ENCODE measurements at places on chromosomes 2 and 18.

GRCh38 chr2:42918671-42919318, 126.4 kb upstream of the HAAO start:
- no peak for DNase-seq

GRCh38 chr18:34153711-34154110, 71.0 kb downstream of the NOL4 start:
- DNase-seq: peak; percentile 13

DNA sequence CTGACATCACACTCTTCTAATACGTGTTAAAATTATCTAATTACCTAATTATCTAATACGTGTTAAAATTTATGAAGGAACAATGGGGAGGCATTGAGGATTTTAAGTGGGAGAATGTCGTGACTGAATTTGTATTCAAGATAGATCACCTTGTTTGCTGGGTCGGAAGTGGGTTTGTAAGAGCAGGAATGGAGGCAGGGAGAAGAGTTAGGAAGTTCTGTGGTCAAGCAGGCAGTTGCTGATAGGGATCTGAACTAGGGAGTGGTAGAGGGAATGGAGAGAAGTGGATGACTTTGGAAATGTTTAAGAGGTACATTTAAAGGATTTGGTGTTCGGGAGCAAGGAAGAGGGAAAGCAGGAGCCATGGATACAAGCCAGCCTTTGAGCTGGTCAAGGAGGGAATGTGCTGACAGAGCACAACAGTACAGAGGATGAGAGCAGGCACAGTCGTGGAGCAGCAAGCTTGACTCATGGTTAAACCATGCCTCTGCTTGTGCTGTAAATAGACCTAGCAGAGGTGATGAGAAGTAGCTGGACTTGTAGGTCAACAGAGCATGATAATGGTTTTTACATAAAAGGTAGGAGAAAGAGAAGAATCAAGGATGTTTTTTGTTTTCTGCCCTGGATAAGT, 16.2 kb downstream of the IL18RAP start:
- DNase-seq: no peak

DNA sequence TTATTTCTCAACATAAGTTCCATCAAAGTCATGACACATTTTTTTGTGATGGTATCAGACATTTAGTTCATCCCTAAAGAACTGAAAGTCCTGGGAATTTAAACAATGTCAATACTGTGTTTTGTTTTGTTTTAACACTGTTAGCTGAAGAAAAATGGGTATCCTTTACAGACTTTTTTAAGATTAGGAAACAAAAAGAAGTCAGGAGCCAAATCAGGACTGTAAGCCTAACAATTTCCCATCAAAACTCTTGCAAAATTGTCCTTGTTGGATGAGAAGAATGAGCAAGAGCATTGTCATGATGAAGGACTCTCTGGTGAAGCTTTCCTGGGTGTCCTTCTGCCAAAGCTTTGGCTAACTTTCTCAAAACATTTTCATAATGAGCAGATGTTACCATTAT, 69.4 kb downstream of the SRD5A2 start:
- DNase-seq: no peak

GRCh38 chr2:191622374-191623320, 55.3 kb upstream of the NABP1 start:
- DNase-seq: no peak

- no peak for DNase-seq
These were observed 68.7 kb upstream of the LYPD6 start for GRCh38 chr2:149261692-149262091.

- DNase-seq: peak; percentile 49
These were observed 122.5 kb downstream of the FOXI3 start for GRCh38 chr2:88329815-88330603.

DNA sequence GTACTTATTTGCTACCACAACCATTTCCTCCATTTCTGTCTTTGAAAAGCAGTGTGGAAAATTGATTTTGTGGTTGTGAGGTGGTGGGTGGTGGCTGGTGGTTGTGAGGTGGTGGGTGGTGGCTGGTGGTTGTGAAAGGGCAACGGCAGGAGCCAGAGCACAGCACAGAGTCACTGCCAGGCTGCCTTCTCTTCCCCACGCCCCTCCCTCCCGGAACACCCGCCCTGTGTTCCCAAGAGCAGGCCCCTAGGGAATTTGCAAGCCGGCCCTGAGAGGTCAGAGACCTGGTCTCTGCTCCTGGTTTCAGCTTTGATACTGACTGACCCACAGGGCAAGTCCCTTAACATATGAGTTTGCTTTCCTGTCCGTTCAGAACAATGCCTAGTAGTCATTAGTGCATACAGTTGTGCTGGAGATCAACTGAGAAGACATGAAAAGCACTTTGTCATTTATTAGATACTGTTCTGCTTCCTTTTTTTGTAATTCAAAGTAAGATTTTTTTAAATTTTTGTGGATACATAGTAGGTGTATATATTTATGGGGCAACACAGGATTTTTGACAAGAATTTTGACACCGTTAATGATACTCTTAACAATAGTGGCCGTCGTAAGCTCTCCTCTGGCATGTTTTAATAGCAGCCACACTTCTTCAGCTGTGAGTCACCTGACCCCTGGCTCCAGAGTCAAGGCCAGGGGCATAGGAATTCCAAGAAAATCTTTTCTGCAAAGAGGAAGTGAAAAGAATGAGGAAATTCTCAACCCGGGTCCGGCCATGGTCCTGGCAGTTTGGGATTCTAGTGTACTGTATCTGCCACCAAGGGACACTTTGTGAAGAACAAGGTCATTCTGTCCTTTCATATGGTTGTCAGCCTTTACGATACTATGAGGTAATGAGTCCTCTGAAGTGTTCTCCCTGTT, 53.2 kb downstream of the ITGA6 start:
- no peak for DNase-seq

DNA sequence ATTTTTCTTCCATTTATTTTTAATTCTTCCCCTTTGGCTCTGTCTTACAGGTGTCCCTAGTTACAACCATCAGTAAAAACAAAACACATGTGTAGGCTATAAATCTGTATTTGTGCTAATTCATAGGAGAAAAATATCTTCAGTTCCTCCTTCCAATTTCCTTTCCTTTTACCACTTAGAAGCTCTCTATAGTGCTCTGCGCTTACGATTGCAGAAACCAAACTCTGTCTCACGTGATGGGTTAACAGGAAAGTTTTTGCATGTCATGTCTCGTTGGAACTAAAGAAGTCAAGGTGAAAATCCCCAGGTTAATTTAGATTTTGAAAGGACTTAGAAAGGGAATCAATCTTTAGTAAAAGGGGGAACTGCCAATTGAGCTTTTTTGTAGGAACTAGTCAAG, 1390.5 kb upstream of the ZEB2 start:
- DNase-seq: peak; percentile 4

GRCh38 chr2:85114586-85115330, 18.4 kb upstream of the TCF7L1 start:
- DNase-seq: no peak

DNA sequence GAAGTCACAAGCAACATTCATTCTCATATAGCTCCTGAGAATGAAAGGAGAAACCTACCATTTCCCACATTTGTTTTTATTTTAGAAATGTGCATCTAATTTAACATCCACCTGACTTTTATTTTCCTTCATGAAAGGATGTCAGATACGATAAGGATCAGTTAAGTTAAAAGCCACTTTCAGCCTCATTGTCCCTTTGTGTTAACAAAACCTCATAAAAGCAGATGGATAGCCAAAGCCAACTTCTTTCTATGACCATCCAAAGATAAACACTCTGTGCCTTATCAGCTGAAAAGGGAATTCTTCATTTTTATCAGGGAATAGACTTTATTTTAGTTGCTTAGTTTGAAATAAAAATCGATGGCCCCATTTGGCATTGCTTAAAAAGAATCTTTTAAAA, 25.7 kb upstream of the RIT2 start:
- no peak for DNase-seq

GRCh38 chr18:6310714-6311113, 104.0 kb downstream of the L3MBTL4 start:
- DNase-seq: no peak

GRCh38 chr18:39660141-39660540, 2094.5 kb upstream of the CELF4 start:
- no peak for DNase-seq

GRCh38 chr2:142291969-142292368, 161.2 kb upstream of the LRP1B start:
- no peak for DNase-seq

GRCh38 chr18:63447066-63447465, 24.8 kb upstream of the VPS4B start:
- no peak for DNase-seq

GRCh38 chr2:226618875-226619605, 180.6 kb downstream of the IRS1 start:
- DNase-seq: no peak

- DNase-seq: no peak
These were observed 14.7 kb upstream of the EML6 start for GRCh38 chr2:54708584-54709335.

DNA sequence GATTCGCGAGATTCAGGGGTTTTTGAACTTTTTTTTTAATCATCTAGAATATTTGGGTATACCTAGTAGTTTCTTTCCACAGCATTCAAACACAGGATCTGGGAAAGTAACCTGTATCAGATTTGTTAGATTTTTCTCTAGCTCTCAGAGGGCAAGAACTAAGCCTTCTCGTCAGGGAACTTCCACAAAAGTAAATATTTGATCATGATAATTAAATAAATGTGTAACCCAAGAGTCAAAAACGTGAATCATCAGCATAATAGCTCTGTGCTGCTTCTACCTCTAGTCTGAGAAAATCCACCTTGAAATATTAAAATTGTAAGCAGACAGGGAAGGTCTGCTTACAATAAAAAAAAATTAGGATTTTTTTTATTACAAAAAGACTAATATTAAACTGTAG, 225.7 kb upstream of the SPOPL start:
- DNase-seq: no peak

DNA sequence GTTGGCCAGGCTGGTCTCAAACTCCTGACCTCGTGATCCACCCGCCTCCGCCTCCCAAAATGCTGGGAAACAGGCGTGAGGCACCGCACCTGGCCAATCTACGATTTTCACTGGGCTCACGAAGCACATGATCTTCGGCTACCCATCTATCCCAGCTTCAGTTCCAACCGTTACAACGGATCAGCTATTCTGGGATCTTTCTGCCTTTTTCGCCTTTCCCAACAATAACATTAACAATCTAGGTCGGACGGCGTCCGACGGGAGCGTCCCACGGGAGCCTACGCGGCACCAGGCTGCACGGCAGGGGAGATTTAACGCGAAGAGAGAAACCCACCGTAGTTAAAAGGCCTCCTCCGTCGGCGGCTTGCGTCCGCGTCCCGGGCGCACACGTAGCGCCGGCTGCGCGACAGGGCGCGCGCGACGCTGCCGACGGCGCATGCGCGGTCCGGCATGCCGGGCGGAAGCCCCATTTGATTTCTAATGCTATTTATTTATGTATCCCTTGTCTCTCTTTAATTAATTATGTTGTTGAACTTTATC, at the start of gene MSL3B:
MSL3B (minus strand) TSS at position 394 of the 540 bp plus-strand sequence.
- no peak for DNase-seq

DNA sequence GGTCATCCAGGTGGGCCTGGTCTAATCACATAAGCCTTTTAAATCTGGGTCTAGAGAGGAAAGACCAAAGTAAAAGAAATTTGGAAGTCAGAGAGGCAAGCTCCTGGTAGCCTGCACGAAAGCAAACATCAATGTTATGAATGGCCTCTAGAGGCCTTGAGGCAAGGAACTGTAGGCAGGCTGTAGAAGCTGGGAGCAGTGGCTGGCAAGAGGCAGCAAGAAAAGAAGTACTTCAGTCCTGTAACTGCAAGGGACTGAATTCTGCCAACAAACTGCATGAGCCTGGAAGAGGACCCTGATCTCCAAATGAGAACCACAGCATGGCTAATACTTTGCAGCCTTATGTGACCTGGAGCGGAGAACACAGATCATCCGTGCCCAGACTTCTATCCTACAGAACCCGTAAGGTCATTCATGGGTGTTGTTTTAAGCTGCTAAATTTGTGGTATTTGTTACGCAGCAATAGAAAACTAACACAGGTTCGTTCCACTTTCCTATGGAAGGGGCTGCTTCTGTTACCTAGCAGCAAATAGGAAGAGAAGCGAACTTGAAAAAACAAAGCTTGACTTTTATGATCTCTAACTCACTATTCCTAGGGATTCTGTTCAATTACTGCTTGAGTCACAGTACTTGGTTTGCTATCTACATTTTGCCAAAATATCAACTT, 1.2 kb downstream of the IMMT start:
- no peak for DNase-seq

DNA sequence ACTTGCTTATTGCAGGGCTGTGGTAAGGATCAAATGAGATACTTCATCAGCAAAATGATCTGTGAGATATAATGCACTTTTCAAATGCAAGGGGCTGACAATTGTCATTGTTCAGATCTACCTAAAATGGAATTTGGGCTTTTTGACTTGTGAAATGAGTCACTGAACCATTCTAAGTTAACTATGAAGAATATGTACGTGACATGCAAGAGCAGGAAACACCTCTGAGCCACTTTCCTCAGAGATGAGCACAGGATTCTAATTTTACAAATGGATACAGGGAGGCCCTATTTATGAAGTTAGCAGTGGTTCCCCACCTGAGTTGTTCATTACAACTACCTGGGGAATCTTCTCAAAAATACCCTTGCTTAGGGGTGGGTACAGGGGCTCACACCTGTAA, 26.7 kb downstream of the CTLA4 start:
- no peak for DNase-seq

GRCh38 chr2:112712465-112712864, 8.4 kb upstream of the NT5DC4 start:
- DNase-seq: no peak

DNA sequence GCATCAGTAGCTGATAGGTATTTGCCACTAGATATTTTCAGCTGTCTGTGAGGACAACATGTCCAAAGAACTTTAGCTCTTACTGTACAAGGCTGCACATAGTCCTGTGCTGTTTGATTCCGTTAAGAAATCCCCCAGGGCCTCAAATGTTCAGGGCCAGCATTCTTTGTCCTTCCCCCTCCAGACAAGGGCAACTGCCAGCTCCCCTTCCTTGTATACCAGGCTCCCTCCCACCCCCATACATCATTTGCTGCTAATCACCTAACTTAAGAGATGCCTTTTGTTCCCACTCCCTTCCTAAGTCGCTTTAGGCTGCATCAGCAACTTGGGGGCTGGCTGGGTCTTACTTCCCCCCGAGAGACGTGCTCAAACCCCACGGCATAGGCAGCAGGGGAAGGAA, 138.7 kb downstream of the CDH20 start:
- no peak for DNase-seq

DNA sequence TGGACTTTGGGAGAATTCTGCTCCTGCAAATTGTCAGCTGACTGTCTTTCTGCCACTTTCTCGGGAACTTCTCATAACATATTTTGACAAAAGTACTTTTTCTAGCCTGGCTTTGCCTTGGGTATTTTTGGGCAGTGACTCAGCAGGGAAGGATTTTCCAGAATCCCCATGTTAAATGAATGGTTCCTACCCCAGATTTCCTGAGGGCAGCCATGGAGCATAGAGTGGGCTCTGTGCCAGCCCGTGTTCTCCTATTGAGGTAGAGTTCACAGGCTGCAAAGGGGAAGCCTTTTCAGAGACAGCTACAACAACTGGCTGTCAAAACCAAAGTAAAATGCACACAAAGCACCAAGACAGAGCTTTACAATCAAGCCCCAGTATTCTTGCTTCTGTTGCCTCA, 59.8 kb downstream of the BMP10 start:
- DNase-seq: no peak
